ENCODE measurements at places on chromosomes 7 and 10.

- DNase-seq, result no peak
These were observed 1198.5 kb upstream of the SORCS1 start for GRCh38 chr10:108362961-108363360.

GRCh38 chr10:75733135-75733890 is 301.9 kb downstream of the LRMDA start:
- no peak for DNase-seq

DNA sequence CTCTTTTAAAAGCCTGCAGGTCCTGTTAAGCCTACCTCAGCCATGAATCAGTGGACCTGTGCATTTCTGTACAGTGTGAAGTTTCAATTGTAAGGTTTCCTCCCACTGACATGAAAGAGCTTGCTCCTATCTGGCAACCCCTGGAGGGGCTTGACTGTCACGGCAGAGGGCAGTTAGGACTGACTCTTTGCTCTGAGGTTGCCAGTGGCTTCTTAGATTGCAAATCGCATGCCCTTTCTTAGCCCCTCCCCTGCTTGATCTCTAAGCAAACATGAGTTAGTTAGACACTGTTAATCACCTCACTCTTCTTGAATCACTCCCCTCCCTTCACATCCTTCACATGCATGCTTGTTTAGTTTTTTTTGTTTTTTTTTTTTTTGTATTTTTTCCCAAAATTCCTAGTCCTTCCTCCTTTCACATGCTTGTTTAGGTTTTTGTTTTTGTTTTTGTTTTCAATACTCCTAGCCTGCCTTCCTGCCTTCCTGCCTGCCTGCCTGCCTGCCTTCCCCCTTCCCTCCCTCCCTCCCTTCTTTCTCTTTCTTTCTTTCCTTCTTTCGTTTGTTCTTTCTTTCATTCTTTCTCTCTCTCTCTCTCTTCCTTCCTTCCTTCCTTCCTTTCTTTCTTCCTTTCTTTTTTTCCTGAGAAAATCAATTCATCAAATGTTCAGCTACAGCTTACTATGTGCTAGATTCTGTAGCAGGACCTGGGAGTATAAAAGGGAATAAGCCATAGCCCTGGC is 6.0 kb upstream of the HIPK2 start:
- no peak for DNase-seq

DNA sequence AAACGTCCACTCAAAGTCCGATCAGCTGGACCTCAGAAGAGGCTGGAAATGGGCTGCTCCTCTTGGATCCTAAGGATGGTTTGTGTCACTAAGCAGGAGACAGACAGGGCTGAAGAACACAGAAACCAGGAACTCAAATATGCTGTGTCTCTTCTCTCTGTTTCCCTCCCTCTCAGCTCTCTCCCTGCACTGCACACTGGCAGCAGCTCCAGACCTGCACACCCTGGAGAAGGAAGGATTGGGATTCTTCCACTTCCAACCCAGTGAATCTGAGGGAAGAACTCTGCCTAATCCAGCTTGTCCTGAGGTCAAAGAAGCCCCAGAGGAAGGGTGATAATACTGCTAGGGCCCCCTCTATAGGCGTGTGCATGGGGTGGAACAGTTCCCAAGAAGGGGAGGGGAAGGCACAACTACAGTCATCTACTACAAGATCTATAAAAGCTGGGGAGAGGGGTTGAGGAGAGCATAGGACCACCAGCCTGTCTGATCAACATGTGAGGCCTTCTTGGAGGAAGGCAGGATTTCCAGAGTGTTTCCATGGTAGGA is 22.7 kb upstream of the ZCCHC24 start:
- no peak for DNase-seq

- DNase-seq, result no peak
These were observed 226.9 kb downstream of the TNS3 start for GRCh38 chr7:47354831-47355541.

DNA sequence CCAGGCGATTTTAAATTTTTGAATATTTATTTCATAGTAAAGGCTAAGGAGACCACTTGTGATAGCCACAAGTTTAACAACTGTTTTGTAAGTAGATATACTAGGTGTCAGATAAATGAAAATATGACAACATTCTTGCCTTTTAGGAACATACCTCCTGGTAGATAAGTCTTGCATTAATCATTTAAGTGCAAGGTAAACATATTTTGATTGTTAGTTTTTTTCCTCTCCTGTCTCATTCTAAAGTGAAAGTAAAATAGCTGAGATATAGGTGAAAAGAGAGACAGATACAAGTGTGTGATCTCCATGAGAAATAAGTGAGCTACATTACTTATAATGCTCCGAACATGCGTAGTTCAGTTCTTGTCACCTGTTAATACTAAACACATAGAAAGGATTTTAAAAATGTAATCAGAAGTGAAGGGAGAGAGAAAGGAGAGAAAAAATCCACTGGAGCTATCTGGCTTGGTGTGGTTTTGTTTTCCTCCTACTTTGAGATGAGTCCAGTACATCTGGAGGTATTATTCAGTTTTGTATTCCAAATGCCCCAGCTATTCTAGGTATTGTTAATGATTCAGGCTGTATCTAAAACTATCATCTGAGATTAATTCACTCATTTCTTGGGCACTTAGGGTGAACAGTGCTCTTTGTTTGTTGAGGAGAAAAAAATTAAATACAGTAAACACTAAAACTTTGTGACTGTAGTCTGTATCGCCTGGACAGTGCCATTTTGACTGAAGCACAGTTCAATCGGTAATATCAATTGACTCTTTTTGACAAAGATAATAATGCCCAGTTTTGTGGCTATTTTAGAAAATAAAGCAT is 21.2 kb downstream of the GLCCI1 start:
- DNase-seq, result no peak

DNA sequence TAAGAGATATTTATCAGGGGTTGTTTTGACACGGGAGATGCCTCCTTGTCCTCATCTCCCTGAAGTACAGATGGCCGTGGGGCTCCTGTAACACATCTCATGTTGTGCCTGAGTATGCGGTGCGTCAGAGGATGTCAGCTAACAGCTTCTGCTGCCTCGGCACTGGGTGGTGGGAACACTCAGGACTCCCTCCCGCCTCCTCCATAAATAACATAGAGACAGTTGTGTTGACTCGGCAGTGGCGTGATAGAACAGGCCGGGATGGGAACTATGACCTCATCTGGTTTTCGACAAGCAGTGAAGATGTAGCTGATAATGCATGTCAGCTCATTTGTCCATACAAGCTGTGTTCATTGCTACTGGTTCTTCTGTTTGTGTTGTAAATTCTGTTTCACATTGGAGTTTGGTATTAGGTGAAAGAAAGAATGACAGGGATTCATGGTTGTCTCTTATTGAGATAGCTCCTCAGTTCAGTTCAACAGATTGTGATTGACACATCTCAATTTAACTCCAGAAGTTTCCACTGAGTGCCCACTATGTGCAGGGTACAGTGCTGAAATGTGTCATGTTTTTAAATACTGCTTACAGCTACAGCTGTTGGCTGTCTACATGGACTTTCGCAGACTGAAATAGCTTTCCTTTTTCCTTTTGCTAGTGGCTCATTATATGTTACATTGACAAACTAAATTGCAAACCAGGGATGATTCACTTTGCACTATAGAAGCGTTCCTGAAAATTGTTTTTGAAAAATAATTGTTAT is 87.4 kb downstream of the CHN2 start:
- DNase-seq, result no peak

DNA sequence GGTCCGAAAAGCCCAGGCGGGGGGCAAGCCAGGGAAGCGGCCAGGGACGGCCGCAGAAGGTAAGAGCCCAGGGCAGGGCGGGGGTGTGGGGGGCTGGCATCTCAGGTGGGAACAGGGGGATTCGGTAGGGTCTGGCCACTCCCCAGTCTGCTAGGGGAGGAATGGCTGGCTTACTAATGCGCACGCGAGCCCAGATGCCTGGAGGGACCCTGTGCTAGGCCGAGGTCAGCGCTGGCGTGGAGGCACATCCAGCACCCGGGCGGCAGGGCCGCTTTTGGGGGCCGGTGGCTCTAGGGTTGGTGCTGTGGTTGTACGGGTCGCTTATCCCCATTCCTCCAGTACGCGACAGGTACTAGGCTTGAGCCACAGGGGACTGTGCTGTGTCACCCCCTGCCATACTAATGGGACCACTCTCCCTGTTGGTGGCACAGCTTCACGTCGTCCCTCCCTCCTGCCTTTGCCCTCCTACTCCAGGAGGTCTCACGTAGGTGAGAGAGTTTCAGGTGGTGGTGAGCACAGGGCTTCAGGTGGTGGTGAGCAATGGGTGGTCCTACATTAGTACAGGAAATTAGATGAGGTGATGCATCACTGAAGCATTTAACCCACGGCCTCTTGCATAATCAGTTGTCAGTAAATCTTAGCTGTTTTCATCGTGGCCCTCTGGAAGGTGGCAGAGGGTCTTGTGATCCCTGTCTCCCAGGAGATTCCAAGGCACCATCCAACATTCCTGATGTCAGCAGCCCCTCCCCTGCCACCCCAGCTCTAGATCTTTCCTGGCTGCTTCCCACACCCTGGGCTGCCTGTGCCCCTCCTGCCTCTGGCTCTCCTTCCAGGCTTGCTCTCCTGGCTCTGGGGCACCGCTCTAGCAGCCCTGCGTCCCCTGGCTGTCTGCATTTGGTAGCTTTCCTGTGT is 971 bp downstream of the AEBP1 start:
- DNase-seq, result no peak

- DNase-seq, result no peak
These were observed 140.0 kb downstream of the CAMK1D start for GRCh38 chr10:12489357-12489756.

DNA sequence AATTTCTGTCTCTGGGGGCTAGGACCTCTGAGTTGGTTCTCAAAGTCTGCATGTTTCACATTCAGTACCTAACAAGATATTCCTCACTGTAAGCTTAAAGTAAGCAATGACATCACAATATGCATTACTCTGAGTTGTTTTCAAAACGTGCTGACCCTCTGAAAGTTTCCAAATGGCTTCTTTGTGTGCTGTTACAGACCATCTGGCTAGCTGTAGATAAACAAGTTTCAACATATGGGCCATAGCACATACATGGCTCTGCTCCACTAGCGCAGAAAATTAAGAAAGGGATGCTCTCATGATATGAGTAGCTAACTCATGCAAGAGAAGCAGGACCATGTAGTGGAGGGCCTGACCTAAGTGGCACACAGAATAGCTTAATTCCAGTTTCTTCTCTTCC is 119.0 kb downstream of the HTR7 start:
- DNase-seq, result no peak

- no peak for DNase-seq
These were observed 32.2 kb downstream of the PLXDC2 start for GRCh38 chr10:19848226-19848985.

GRCh38 chr7:87627634-87627994 is 584 bp upstream of the RUNDC3B start:
- no peak for DNase-seq

DNA sequence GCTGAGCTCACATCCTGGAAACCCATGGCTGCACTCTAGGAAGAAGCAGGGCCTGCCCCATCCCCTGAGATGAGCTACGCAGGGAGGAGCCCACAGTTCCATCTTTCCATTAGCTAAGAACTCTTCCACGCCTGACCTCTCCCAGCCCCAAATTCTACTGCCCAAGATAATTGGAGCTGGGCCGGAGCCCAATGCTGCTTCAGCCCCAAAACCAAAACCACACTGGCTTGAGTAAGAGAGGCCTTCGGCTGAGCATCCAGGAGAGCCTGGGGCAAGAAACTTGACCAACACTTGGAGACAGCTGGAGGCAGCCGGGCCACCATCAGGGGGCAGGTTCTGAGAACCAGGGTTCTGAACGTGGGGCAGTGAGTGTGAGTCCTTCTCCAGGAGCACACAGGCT is 116.1 kb upstream of the ZMIZ1 start:
- no peak for DNase-seq

DNA sequence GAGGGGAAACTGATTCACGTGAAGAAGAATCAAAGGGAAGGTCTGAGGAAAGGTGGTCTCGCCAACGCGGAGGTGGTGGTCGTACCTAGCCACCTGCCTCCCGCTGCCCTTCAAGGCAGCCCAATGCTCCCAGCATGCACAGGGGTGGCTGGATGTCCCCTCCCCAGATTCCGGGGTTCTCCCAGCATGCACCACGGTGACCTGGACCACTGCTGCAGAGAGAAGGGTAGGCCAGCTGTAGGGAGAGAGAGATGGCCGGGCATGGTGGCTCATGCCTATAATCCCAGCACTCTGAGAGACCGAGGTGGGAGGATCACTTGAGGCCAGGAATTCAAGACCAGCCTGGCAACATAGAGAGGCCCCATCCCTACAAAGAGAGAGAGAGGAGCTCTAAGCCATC is 32.4 kb upstream of the PPP2R2D start:
- no peak for DNase-seq

- no peak for DNase-seq
These were observed 8.5 kb downstream of the NT5C2 start for GRCh38 chr10:103184615-103185014.

- DNase-seq, result no peak
These were observed 220.3 kb downstream of the ARL4A start for GRCh38 chr7:12907774-12908173.

- no peak for DNase-seq
These were observed 56.8 kb downstream of the SDHAF3 start for GRCh38 chr7:97174303-97174702.

DNA sequence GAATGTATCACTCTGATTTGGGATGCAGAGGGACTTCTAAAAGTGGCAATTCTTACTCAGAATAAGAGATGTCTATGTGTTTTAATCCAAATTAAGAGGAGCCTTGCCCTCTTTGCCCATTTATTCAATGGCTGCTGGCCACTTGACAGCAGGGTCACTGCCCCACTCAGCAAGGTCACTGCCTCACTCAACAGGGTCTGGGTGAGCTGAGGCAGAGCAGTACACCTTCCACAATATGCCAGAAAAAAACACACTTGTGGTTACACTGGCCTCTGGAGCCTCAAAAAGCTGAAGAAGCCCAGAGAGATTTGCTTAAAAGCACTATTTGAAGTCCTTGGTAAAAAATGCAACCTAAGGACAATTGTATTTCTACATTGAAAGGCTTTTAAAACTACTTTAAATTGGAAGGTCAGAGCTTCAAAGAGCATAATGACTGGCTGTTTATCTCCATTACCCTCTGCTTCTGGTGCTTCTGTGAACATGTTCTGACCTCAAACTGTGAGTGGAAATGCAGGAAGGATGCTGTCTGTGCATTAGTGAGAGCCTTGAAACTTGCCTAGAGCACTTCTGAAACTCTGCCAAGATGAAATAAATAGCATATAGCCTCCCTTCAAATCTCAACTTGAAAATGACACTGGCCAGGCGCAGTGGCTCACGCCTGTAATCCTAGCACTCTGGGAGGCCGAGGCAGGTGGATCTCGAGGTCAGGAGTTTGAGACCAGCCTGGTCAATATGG is 35.1 kb upstream of the WIPF3 start:
- no peak for DNase-seq

DNA sequence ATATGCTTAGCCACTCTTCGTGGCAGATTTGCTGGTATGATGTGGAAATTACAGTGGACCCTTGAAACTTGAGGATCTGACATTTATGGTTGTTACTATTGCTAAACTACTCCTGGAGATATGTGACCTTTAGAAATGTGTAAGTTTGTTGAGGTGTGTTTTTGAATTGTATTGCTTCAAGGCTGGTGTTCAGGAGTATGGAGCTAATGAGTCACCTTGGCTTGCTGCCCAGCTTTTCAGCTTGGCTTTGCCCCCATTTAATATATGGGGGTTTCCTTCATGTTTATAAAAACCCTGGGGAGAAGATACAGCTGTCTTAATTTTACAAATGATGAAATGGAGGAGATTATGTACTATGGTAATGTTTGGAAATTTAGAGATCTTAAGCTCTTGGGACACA is 11.6 kb downstream of the HBP1 start:
- no peak for DNase-seq
